ENCODE measurements at places on chromosomes 1 and 21. TPM values are rescaled to one million over a fixed set of nuclear protein-coding genes. Genes with fewer than 3 reads are reported as not detected.

The EDEM3 gene
- 47.0 TPM for total RNA-seq

The SLC1A7 gene
- total RNA-seq = 3.8 TPM

The LHX8 gene
- total RNA-seq = not detected

The ICOSLG gene
- not detected for total RNA-seq
